ENCODE measurements at places on chromosomes 12 and 14.

GRCh38 chr14:65803885-65804284 lies 391.4 kb downstream of the FUT8 start:
- no peak for DNase-seq

DNA sequence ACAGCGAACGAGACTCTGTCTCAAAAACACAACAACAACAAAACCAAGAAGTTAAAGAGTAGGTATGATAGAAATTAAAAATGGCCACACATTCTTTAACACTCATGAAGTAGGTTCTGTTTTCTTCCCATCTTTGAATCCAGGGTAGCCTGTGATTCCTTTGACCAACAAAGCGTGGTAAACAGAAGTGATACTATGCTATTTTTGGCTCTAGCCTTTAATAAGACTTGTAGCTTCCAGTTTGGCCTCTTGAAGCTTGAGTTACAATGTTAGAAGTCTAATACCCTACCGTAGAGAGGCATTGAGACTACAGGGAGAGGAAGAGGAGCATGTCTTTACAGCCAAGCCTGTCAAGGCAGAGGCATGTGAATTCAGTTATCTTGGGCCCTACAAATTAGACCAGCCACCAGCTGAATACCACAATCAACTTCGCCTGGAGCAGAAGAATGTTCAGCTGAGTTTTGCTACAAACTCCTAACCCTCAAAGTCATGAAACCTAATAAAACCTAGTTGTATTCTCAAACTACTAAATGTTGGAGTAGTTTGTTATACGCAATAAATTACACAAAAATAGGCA lies 4.9 kb upstream of the NEMF start:
- DNase-seq, result peak; percentile 15

- no peak for DNase-seq
Observed at GRCh38 chr12:109967383-109968031, 28.7 kb downstream of the GIT2 start.

GRCh38 chr14:56900726-56901125 lies 90.4 kb upstream of the OTX2 start:
- DNase-seq, result no peak

- no peak for DNase-seq
Observed at GRCh38 chr14:55303691-55304145, 32.5 kb downstream of the FBXO34 start.

GRCh38 chr14:104224506-104225277 lies 86.3 kb downstream of the KIF26A start:
- DNase-seq, result no peak

GRCh38 chr12:31859232-31859977 lies 99.8 kb upstream of the RESF1 start:
- DNase-seq, result no peak

DNA sequence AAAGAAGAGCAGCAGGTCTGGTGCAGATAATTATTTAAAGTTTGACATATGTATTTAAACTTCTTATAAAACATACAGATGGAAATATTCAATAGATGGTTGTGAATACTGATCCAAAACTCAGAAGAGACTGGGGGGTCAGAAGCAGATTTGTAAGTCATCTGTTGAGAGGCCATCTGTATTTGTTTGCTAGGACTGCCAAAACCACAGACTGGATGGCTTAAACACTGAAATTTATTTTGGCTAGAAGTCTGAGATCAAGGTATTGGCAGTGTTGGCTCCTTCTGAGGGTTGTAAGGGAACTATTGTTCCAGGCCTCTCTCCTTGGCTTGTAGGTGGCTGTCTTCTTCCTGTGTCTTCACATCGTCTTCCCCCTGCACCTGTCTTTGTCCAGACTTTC lies 153.9 kb downstream of the LRRK2 start:
- no peak for DNase-seq

DNA sequence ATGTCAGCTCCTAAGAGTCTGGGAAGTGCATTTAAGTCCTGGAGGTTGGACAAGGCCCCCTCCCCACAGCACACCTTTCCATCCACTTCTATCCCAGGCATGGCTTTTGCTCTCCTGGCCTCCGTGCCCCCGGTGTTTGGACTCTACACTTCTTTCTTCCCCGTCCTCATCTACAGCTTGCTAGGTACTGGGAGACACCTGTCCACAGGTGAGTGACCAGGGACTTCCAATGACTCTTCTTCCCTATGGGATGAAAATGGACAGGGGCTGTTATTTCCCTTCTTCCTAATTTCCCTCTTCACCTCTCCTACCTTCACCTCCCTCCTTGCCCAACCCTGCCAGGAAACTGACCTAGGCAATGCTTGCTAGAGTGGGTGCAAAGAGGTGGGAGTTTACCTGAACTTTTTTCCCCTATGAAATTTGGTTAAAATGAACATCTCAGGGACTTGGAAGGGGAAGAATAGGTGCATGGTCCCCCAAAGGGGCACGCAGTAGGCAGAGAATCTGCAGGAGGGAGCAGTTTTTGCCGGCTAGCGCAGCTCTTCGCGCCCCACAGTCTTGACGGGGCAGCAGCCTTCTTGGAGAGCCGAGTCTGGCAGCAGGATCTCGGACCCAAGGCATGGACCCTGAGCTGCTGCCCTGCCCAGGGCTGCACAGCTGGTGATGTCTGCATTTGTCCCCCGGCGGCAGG lies 9.2 kb downstream of the ARHGEF25 start:
- DNase-seq, result no peak

DNA sequence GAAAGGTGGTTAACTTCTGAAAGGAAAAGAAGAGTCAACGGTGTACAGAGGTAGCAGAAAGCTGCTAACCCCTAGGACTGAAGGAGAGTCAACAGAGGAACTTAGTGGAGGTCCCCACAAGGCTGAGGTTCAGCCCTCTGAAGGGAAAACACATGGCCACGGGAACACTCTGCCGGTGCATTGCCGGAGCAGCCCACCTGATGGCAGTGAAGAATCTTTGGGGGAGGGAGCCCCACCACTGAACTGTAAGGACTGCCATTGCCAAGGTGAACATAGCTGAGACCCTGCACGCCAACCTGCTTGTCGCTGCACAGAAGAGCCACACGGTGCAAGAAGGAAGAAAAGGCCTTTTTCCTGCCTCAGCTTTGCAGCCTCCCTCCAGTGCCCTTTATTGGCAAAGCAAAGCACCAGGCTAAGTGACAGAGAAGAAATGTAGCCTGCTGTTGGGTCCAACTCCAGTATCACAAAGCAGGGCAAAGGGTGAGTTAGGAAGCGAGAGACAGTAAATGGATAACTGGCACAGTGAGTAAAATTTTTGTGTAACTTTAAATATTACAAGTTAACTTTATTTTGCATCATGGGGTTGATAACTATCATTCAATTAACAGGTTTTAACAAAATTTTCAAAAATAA lies 76.9 kb downstream of the LIN52 start:
- no peak for DNase-seq

DNA sequence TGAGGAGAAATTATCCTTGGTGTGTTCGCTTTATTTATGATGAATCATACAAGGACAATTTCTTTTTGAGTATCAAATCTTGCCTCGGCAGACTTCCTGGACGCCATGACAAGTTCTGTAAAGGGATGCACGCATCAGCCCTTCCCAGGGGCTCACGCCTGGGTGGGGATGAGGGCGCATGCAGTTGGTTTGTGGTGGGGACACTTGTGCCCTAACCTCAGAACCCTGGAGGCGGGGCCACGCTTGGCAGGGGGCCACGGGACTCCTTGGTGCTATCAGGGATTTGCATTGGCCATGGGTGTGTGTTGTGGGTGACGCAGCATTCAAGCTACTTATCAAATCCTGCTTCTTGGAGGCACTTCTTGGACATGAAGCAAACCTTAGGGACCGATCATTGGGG lies 143.8 kb upstream of the RTL1 start:
- no peak for DNase-seq

- DNase-seq, result no peak
Observed at GRCh38 chr12:106033161-106033675, 105.5 kb downstream of the NUAK1 start.

GRCh38 chr12:117789195-117789912 lies 179.4 kb downstream of the KSR2 start:
- DNase-seq, result no peak

- DNase-seq, result no peak
Observed at GRCh38 chr12:65232476-65233077, 45.9 kb upstream of the MSRB3 start.

- DNase-seq, result no peak
Observed at GRCh38 chr12:67909681-67910080, 79.6 kb upstream of the IFNG-AS1 start.

DNA sequence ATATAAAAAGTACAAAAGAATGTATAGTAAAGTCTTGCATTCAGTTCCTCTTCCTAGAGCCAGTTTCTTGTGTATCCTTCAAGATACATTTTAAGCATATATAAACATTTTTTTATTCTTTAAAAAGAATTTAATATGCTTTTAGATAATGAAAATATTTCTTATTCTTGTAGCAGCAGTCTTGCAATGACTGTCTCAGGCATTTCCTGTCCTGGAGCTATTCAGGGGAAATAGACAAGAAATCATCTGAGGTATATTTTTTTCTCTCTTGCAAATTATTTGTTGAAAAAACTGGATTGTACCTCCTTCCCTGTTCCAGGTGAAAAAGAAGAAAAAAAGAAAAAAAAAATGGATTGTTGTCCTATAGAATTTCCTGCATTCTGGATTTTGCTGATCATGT lies 17.0 kb upstream of the ERBB3 start:
- no peak for DNase-seq

GRCh38 chr12:53343969-53344368 lies 7.8 kb upstream of the SP7 start:
- DNase-seq, result no peak

DNA sequence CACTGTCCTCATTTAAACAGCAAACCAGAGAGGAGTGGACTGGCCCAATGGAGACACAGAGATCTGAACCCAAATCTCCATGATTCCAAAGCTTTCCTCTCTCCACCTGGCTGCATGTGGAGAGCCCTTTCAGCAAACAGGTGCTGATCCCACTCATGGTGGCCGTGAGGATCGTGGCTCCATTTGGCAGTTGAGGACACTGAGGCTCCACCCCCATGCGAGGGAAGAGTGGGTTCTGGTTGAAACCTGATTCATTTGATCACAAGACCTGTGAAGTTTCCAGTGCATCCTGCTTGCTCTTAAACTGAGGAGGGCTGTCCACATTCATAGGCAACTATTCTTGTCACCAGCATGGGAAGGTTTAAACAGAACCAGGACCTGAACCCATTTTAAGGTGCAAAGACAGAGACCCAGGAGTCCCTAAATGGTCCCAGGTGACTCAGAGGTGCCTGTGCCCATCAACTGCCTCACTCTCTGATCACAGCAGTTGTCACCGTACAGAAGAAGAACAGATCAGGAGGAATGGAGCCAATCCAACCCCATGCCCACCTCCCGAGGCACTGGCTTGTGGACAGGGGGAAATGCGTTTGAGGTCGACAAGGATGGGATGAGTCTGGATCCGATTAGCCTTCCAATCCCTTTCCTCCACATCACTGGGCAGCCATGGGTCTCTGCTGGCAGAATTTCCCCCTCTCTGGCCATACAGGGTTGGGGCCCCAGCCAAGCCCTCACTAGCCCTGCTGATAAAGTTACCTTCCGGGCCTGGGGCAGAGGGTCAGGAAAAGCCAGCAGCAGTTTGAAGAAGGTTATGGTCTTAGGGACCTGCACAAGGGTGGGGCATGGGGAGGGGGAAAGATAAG lies 45.5 kb upstream of the BCL11B start:
- no peak for DNase-seq

DNA sequence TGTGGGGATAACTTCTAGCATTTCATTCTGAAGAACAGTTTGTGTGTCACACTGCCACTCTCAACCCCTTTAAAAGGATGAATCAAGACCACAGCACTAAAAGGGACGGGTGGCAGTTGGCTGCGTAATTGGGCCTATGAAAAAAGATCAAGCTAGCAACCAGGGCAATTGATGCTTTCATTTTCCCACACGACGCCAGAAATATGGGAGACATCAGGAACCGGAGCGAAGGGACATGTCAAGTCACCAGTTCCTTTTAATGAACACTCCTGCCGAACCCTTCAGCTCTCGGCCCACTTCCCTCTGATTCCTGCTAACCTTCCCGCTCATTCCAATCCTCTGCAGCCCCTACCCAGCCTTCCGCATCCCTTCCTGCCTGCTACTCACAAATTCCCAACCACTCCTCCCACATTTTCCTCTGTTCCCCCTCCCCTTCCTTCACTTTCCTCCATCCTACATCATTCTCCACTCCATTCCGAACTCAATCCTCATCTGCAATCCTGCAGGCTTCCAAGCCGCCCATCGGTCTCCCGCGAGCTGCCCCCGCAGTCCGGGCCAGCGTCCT lies 753 bp downstream of the CSRNP2 start:
- no peak for DNase-seq

GRCh38 chr12:28611115-28611435 lies 420.8 kb downstream of the CCDC91 start:
- DNase-seq, result no peak

DNA sequence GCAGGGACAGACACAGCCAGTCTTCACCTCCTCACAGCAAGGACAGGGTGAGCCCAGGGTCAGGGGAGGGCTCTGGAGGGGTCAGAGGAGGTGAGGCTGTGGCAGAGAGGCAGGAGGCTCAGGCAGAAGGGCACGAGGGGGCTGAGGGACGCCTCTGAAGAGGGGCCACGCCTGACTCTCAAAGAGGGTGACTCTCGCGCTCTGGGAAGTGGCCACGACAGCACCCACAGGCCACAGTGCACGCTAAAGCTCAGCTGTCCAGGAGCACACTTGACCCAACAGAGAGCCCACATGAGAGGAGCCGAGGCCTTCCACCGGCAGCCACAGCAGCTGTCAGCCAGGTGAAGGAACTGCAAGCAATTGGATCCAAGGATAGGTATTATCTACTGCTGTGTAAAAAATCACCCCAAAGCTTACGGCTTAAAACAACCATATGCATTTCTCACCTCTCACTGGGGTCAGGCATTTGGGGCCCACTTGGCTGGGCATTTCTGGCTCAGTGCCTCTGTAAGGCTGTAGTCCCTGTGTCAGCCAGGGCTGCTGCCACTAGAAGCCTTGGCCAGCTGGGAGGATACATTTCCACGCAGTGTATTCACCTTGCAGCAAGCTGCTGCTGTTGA lies 27.8 kb downstream of the SLC6A12 start:
- no peak for DNase-seq

DNA sequence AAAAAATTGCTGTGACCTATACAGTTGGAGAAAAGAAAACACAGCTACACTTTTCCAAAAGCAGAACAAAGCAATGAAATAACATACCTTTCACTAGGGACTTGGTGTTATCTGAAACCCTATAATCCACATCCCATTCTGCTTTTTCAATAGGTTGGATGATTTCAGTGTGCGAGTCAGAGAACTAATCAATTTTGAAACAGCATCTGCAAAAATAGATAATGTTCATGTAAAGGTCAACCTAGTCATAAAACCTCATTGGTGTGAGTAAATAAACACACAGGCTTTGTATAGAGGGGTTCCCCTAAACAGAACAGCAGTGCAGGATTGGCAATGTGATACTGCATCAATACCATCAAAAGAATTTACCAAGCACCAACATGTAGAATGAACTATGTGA lies 173.0 kb upstream of the G2E3 start:
- no peak for DNase-seq

DNA sequence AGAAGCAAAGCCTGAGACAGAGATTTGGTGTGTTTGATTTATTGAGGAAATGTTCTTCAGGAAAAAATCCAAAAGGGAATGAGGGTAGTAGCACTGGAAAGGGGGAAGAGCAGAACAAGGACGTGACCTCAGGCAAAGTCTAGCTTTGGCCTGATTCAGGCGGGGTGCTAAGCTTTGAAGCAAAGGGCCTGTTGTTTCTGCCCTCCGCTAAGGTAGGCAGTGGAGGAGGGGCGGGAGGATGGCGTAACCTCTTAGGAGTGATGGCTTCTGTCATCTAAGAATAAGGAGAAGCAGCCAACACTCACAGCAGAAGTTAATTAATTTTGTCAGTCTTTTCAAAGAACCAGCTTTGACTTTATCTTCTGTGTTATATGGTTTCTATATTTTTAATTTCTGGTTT lies 20.4 kb downstream of the ABHD12B start:
- DNase-seq, result no peak

Measured in ecto neural progenitor cell (in vitro differentiated cells).